ENCODE measurements at places on chromosomes 7 and 10.
A peak's percentile ranks its signal among the peaks of the same experiment; 100 is the strongest.

GRCh38 chr10:66521506-66521905, 404.3 kb upstream of the LRRTM3 start:
- no peak for DNase-seq

- no peak for DNase-seq
Measured at GRCh38 chr7:128352153-128352537, 8.4 kb upstream of the RBM28 start.

DNA sequence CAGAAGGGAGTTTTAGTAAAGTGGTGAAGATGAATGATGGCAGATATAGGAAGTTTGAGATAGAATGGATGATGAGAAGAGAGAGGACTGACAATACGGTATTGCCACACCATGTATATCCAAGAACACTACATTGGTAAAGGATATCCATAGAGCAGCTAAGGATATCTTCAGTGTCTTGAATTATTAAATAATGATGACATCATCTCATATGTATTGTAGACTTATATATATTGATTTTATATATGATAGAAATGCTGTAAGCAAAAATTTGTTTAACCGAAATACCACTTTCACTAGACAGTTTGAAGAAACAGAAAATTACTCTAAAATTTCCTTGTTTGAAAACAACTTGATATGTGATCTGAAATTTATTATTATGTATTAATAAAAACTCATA, 89.0 kb downstream of the SEPTIN7 start:
- DNase-seq, result no peak

DNA sequence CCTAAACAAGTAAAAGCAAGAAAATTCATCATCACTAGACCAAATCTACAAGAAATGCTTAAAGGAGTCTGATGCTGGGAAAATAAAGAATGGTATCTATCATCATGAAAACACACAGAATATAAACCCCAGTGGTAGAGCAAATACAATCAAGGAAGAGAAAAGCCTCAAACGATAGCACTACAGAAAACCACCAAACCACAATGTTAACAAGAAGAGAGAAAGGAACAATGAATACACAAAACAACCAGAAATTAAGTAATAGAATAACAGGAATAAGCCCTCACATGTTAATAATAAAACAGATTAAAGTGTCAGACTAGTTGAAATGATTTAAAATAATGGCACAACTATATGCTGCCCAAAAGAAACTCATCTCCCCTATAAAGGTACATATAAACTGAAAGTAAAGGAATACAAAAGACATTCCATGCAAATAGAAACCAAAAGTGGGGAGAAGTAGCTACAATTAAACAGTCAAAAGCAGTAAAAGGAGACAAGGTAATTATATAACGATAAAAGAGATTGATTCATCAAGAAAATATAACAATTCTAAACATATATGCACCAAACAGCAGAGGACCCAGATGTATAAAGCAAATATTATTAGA, 77.3 kb downstream of the JMJD1C start:
- DNase-seq, result no peak

GRCh38 chr7:80428161-80429054, 83.5 kb downstream of the GNAT3 start:
- no peak for DNase-seq

DNA sequence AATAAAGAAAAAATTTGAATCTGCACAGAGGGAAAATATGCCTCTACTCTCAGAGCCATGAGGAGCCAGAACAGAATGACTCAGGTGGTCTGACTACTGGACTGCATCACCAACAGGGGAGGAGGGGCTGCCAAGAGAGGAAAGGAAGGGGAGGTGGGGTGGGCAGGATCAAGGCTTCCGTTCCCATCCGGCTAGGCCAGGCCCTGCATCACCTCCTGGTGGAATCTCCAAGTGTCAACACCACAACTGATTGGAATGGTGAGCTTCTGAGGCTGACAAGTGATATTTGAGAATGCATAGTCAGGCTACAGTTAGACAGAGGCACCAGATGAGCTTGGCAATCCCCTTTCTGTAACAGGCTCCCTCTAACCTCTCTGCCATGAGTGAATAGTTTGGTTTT, 10.4 kb upstream of the GPR26 start:
- no peak for DNase-seq

DNA sequence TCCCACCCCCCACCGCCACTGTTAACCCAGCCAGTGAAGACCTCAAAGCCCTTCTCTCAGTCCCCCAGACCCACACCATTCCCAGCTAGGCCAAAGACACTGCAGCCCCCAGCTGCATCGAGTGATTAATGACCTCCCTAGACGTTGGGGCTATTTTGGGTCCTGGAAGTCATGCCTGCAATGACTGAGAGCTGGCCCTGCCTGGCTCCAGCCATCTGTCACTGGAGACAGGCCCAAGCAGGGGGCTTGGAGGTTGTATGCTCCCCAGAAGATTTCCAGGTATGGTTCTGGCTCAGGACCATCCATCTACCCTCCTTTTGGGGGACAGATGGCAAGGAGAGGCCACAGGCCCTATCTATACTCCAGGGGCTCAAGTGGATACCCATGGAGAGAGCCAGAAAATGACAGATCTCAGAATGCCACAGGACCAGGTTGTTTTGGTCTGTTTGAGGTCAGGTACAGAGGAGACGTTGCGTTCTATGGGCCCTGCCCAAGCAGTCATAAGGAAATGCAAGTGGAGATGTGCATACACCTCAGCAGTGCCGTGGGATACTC, 5.1 kb downstream of the KCNIP2 start:
- no peak for DNase-seq

DNA sequence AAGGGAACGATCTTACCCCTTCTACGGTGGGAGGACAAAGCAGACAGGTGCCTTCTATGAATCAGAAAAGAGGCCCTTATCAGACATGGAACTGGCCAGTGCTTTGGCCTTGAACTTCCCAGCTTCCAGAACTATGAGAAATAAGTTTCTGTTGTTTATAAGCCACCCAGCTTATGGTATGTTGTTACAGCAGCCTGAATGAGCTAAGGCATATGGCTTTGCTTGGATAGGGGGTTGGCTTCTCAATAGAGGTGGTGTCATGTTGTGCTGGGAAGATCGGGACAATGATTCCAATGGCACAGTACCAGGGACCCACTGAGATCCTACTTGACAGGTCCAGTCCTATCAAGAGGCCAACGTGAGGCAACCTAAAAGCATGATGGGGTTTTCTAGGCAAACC, 183.4 kb upstream of the BMPER start:
- DNase-seq, result no peak

GRCh38 chr7:110973196-110973990, 117.5 kb upstream of the LRRN3 start:
- no peak for DNase-seq

DNA sequence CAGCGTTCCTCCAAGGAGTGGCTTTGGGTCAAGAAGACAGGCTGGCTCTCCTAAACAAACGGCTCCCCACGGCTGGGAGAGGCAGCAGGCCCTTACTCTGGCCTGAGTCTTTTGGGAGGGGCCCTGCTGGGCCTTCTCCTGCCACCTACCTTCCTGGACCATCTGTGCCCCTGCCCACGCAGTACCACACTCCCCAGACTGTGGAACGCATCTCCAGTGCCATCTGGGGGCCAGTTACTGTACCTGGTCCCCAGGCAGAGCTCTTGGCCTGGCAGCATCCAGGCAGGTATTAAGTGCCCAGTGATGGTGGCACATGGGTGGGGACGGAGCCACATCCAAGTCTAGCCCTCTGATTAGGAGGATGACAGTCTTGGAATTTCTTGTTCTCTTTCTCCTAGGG, 14.4 kb downstream of the ALKBH4 start:
- DNase-seq, result peak; percentile 7

- DNase-seq, result no peak
Measured at GRCh38 chr7:132972745-132973144, 109.1 kb downstream of the CHCHD3 start.

DNA sequence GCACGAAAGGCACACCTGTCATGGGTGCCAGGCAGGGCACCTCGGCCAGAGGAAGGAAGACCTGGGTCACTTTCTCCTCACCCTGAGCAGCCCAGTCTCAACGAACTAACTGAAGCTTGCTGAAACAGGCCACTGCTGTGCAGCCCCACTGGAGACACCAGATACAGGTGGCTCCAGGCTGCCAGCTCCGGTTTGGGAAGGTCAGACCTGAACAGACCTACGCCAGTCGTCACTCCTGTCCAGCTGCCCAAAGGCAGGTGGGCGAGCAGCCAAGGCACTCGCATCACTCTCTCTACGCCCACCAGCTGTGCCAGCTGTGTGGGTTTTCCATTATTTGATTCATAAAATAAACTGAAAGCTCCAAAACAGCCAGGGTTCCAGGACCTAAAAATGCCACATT, 256.1 kb downstream of the ZMYND11 start:
- no peak for DNase-seq

DNA sequence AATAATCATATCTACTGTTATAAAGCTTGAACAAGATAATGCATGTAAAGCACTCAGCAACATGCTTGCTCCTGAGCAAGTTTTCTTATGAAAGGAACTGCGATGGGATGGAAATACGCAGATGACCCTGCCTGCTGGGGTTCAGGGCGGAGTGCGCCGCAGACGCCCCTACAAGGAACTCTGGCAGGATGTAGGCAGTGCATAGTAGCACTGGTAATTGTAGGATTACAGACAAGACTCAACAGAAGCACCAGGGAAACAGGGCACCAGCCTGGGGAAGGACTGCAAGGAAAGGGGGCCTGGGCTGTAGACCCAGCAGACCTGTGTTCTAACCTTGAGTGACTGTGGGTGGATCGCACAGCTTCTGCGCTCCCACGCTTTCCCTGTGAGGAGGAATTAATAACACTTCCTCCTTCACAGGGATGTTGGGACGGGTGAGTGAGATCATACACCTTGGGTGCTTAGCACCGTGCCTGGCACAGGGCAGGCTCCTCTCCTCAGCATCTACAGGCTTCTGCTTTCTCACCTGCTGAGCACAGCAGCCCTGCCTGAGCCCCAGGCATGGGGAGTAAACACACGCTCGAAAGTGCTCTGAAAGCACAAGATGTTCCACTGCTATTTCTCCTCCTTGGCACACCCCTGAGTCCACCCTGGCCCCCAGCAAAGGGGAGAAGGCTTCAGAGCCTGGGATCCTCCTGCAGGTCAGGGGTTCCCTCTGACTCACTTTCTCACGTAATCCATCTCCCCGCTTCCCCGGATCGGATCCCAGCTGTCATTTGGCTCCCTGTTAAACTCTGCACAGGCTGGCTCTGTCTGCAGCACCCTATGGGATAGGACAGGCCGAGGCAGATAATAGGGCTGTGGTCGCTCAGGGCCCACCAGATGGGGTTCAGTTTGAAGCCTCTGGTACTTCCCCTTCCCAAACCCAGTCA, 19.2 kb downstream of the ITPRIP start:
- no peak for DNase-seq

DNA sequence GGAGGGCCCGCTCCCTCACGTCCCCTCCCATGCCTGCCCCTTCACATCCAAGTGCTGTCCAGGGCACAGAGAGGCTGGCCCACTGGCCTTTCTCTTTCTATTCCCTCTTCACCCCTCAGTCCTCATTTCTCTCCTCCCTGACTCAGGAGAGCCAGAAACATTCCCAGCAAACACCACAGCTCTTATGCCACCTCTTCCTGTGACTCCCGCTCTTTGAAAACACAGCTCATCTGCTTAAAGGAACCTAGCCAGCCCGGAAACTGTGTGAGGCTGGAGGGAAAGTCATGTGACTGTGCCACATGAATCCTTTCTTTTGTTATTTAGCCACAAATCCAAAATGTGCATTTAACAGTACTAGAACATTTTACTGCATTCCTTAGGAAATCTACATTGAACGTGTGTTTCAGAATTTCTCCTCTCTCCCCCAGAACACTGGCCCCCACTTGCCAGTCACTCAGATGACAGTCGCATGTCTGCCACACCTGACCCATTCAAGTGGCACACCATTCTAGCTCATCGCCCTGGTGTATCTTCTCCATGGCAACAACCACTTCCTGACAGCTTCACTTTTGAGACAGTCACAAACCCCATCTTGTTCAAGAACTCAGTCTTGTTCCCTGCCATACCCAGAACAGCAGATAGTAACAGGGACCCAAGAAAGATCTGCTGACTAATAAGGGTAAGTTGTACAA, 42.8 kb downstream of the GRB10 start:
- DNase-seq, result no peak

DNA sequence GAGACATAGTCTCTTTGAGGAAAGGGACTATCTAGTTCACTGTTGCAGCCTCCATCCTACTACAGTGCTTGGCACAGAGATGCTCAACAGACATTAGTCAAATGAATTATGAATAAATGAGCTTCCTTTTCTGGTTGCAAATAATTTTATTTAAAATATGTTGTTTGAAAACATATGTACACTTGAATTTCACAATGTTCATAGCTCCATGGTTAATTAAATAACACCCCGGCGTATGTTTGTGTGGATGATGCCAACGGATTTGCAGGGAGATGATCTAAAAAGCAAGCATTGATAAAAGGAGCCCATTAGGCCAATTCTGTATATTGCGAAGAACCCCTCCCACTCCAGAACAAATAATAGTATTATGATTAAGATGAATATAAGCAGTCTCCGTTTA, 47.8 kb upstream of the ORC5 start:
- no peak for DNase-seq

- DNase-seq, result no peak
Measured at GRCh38 chr10:117594722-117595121, 52.2 kb downstream of the EMX2 start.

- no peak for DNase-seq
Measured at GRCh38 chr7:94142281-94142680, 138.1 kb upstream of the BET1 start.

GRCh38 chr7:130380861-130381455, 664 bp downstream of the CPA1 start:
- DNase-seq, result no peak

DNA sequence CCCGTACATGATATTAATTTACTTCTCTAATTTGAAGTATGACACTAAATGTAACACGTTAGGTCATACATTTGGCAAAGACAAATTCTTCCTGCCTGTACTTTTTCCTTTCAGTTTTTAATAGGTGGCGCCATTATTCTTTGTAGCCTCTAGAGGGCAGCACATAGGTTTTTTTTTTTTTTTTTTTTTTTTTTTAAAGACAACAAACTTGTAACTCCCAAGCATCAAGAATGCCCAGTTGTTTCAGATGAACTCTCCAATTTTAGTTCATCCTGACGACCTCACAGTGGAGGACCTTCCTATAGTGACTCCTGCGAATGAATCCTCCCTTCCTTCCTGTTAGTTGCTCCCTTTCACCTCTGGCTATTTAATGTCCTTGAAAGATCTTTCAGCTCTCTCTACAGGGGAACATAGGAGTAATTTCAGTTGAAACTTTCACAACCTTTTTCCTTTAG, 139.3 kb upstream of the HDAC9 start:
- no peak for DNase-seq

- DNase-seq, result no peak
Measured at GRCh38 chr10:66045859-66046258, 880.0 kb upstream of the LRRTM3 start.

DNA sequence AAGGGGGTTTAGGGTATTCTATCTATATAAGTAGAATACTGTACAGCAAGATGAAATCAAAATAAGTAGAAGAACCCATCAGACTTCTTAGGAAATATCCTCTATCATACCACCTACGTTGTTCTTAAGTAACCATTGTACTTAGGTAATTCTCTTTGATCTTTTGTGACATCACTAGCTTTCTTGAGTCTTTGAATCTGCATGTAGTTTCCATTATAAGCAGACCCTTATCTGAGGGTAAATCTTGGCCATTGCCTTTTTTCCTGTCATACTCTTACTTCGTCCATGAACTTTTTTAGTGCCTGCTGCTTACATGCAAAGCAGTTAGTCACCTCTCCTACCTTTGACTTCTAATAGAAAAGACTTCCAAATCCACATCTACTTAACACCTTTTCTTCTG, 49.0 kb downstream of the WAC start:
- DNase-seq, result no peak

Measured in NCI-H524 treated with DMSO at 0.1 percent for 48 hours (cell line).